ENCODE measurements at places on chromosomes 4 and X. TPM values are rescaled to one million over a fixed set of nuclear protein-coding genes. Genes with fewer than 3 reads are reported as not detected.

GRCh38 chr4:103497692-103498091, 222.1 kb downstream of the TACR3 start:
- DNase-seq = peak; percentile 2

DNA sequence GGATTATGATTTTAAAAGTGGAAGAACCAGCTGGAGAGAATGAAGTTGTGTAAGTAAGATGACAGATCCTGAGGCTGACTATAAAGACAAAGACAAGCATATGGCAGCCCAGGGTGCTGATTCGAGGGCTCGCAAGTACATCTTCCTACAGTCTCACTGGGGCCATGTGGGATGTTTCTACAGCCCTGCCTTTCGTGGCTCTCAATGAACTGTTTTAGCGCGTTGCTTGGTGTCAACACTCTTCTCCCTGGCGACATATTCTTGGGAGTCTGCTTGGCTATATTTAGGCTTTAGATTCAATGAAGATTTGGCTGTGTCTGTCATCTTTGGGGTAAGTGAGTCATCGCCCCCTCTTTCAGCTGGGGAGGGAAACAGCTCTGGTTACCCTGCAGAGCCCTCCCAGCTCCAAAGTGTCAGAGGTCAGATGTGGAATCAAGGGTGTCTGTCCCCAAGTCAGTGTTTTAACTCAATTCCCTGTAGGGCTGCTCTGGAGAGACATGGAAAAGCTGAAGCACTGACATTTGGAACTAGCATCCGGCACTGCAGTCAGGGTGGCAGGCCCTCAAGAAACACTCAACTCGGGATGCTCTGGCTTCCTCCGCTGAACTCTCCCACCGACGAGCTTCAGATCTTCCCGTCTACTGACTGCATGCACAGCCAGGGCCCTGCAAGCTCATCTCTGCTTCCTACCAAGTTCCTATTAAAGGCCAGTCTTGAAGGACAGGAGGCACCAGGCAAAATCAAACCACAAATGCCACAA, 65.7 kb downstream of the GATB start:
- no peak for DNase-seq

Gene EREG
- not detected for total RNA-seq

DNA sequence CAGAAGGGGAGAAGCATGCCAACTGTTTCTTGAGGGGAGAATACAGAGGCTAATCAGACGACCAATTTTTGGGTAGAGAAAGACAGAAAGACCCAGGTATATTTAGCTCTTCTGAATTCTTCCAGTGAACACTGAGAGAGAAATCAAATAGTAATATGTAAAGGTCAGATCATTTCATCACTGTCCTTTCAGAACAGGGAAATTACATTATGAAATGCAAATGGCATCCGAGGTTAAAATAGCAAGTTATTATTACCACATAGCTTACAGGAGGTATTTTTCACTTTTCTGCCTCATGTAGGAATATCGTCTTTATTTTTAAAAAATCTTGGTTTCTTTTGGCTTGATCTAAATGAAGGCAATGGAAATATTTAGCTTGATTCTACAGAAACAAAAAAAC, 18.0 kb downstream of the GABRB1 start:
- no peak for DNase-seq

Gene HSFX2
- 0.36 TPM for total RNA-seq

DNA sequence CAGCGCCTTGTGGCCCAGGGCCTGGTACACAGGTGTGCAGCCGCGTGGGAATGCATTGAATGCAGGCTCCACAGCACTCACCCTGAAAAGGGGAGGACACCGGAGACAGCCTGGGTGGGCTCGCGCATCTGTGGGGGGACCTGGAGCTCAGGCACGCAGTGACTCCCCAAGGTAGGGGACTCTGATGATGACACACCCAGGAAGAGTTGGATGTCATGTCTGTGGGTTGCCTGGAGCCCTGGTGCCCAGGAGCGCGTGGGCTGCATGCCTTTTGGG, 32.7 kb upstream of the HTRA3 start:
- no peak for DNase-seq

GRCh38 chrX:130556951-130557350, 155.2 kb downstream of the RBMX2 start:
- DNase-seq = no peak

DNA sequence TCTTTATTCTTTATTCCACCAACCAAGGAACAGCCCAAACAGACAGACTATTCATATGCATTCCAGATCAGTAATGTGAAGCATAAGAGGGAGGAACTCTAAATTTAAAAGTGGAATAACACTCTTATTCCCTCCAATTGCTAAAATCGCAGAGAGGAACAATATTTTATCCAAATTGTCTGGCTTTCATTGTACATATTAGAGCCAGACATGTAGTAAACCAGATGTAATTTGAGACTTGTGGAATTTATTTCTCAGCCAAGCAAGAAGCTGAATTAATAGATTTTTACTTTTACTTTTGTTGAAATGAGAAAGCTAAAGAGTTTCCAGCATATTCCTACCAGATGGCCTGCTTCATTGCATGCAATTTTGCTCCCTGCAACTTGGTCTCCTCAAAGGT, 674.6 kb upstream of the SLIT2 start:
- DNase-seq = peak; percentile 55

- DNase-seq = no peak
These were observed 227.7 kb downstream of the VEGFC start for GRCh38 chr4:176565049-176565448.

- no peak for DNase-seq
These were observed 34.6 kb downstream of the FAM9C start for GRCh38 chrX:13009844-13010243.

Gene ZNF711
- 2.0 TPM for total RNA-seq

Gene RRH
- not detected for total RNA-seq

DNA sequence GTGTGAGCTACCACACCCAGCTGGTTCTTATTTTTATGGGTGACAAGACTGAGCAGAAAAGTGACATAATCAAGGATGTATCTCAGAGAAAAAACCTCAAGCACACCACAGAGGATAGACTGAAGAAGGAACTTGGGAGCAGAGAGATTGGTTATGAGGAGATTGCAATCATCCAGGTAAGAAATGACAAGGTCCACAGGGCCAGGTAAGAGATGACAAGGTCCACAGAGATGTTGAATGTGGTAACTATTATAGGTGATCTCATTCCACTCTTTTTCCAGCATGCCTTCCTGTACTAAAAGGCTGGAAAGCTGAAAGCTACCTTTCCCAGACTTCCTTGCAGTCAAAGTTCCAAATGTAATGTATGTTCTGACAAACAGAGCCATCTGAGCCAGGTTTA, 15.9 kb upstream of the RBM47 start:
- DNase-seq = no peak

DNA sequence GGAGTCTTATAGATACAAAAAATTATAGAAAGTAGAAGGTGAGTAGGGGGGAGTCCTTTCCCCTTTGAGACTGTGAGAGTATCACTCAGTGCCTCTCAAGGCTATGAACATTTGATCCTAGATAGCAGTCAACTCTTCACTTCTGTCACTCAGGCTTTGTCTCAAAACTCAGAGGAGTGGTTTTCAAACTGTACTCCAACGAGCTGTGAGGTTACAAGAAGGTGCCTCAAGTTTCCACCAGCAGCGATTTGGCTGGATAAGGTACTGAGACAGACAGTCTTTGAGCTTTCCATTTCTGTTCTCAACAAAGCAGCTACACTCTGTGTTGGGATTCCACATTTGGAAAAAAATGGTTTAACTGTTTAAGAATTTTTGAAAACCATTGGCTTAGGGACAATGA, 48.0 kb upstream of the NDST3 start:
- DNase-seq = no peak

Gene SLC38A5
- total RNA-seq = 10.2 TPM

Gene PCDH18
- total RNA-seq = 210 TPM

- no peak for DNase-seq
These were observed 58.1 kb downstream of the ZFYVE28 start for GRCh38 chr4:2360396-2360730.

DNA sequence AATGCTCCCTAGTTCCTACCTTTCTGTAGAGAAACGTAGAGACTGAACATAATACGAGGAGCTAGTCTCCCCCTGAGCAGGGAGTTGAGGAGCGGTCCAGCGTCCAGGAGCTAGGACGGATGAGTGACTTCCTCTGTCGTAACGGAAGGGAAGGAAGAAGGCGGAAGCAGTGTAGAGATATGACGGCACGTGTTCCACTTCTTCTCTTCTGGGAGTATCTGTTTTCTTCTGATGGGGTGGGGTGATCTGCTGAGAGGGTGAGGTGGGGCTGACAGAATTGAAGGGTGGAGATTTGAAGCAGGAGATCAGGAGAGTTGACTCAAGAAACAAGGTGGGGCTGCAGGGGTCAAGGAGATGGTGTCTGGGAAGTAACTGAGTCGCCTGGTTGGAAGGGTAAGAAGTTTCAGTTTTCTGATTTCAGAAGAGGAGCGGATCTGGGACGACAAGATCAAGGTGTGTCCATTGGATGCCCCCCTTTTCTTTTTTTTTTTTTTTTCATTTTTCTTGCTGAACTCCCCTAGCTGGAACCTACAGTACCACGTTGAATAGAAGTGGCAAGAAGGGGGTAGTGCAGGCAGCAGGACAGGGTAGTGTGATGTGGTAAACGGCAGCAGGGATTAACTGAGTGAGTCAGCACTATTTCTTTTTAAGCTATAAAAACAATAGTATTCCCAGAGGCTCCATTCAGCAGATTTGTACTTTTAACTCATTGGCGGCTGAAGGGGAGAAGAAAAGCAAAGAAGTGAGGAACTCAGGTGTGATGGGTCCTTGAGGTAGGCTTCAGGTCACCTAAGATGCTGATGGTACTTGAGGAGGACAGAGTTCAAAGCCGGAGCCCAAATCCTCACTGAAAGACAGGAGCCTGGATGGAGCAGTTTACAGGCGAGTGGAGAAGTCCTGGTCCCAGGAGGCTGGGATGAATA, 50.8 kb upstream of the SETD7 start:
- DNase-seq = peak; percentile 74

- DNase-seq = peak; percentile 13
These were observed 111.6 kb upstream of the PPP3CA start for GRCh38 chr4:101458914-101459313.

DNA sequence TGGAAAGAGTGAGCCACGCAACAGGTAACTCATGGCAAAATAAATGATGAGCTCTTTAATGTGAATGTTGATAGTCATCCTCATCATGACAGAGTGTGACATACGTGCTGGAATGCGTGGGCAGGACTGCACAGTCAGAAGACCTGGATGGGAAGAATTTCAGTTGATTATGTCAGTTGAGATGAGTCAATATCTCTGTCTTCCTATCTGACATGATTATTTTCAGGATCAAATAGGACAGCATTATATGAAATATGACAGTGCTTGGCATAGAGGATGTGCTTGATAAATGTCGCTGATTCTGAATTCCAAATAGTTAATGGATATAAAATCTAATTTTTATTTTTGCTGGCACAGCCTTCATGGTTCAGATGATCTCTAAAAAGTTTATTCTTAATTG, 95.1 kb downstream of the IL15 start:
- DNase-seq = no peak

GRCh38 chr4:155592938-155593297, 73.7 kb upstream of the GUCY1A1 start:
- no peak for DNase-seq

GRCh38 chr4:138665851-138666250, 349.7 kb upstream of the NOCT start:
- no peak for DNase-seq

- DNase-seq = no peak
These were observed 245.4 kb downstream of the FBXW7 start for GRCh38 chr4:152290366-152290921.

GRCh38 chr4:184563621-184564020, 85.6 kb downstream of the CASP3 start:
- no peak for DNase-seq

DNA sequence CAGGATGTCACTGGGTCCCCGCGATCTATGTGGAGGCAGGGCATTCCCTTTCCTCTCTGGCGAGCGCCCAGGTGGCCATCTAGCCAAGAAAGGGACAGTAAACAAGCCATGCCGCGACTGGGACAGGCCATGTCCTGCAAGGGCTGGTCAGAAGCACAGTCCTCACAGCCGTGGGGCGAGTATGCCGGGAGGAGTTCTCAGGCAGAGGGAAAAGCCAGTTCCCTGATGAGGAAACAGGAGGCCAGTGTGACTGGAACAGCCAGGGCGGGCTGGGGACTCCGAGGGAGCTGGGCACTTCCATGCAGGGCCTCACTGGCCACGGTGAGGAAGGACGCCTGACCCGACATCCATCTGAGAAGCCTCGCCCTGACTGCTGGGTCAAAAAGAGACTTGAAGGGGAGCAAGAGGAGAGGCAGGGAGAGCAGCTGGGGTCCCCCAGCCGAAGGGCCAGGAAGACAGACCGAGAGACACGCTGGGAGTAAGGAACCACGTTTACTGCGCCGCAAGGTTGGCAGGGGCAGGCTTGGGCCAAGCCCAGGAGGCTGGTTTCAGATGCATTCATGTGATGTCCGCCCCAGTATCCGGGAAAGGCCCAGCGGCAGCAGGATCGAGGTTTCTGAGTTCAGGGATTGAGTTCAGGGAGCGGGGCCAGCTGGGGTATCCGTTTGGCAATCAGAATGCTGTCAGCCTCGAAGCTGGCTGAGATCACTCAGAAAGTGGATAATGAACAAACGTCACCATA, 15.0 kb downstream of the CFAP99 start:
- DNase-seq = no peak

All from fibroblast of the aortic adventitia (primary cell).